Tibial nerve (tissue), 4 donors: ENCODE measurements at places on chromosomes 3 and 15. TPM values are rescaled to one million over a fixed set of nuclear protein-coding genes. Genes with fewer than 3 reads are reported as not detected.

- DNase-seq: no peak
Measured at GRCh38 chr3:108119398-108120104, 28.7 kb upstream of the CD47 start.

The RTP3 gene
- total RNA-seq: not detected

- no peak for DNase-seq
Measured at GRCh38 chr15:31078471-31078870, 23.1 kb downstream of the TRPM1 start.

The FAM81A gene
- total RNA-seq: 5.3 TPM

The VIPR1 gene
- 8.0 TPM for total RNA-seq

DNA sequence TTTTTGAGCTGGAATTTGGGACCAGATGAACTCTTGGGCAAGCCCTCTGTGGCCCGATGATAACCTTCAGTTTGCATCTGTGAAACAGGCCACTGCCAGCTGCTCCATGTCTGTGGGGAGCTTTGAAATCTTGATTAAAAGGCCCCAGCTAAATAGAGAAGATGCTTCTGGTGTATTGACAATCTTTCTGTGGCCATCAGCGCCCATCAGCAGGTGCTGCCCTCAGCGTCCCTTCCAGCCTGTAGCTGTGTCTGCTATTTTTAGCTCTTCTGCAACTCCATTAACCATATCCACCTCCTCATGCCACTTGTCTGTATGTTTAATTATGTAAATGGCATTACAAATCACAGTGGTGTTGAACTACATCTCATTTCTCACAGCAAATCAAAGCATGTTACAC is 54.0 kb downstream of the CHCHD6 start:
- DNase-seq: no peak

- DNase-seq: no peak
Measured at GRCh38 chr3:22908989-22909507, 294.1 kb upstream of the UBE2E2 start.

DNA sequence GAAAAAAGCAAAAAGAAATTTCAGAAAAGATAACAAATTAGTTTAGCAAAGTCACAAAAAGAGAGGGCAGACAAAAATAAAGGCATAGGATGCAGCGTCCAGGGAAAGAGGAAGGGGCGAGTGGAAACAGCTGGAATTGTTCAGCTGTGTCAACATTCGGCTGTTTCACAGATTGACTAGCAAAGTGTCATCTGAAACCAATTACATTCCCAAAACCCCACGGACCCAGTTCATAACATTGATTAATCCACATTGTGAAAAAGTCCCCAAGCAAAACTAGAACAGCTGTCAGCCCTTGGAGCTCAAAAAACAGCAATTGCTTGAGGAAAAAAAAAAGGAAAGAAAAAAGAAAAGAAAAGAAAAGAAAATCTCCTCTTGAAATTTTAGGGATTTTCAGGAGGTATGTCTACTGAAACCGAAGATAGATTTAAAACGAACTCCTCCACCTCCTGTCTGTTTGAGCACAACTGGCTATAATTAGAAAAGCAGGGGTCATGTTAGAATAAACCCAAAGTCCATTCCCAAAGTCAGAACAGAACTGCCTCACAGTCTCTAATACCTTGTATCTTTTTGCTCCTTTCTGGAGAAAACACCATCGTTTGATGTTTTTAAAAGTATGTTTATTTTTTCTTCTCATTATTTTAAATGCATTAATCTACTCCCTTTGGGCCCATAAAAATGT is 159.6 kb downstream of the RORA start:
- no peak for DNase-seq
